CD4-positive, alpha-beta T cell (primary cell): ENCODE measurements at places on chromosomes 5 and 9. TPM values are rescaled to one million over a fixed set of nuclear protein-coding genes. Genes with fewer than 3 reads are reported as not detected.

DNA sequence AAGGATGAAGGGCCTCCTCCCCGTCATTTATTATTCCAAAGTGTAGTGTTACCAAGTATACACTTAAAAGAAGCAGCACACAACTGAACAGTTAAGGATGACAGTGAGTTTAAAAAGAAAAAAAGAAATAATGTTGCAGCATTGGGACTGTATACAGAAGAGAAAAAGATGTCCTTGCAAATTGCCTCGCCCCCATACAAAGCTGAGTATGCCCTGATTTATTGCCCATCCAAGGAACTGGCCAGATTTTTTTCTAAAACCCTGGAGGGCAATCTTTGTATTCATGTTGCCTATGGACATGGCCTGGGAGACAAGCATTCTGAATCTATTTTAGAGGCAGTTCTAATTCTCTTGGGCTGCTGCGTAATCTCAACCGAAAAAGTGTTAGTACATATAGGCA is 182.7 kb upstream of the NR4A3 start:
- H3K36me3 ChIP-seq = no peaks in the 10 kb centered on the region
- no peak overlapping the region for H3K4me3 ChIP-seq
- no peaks in the 10 kb centered on the region for H3K27me3 ChIP-seq
- no peak for DNase-seq
- no peak overlapping the region for H3K27ac ChIP-seq

DNA sequence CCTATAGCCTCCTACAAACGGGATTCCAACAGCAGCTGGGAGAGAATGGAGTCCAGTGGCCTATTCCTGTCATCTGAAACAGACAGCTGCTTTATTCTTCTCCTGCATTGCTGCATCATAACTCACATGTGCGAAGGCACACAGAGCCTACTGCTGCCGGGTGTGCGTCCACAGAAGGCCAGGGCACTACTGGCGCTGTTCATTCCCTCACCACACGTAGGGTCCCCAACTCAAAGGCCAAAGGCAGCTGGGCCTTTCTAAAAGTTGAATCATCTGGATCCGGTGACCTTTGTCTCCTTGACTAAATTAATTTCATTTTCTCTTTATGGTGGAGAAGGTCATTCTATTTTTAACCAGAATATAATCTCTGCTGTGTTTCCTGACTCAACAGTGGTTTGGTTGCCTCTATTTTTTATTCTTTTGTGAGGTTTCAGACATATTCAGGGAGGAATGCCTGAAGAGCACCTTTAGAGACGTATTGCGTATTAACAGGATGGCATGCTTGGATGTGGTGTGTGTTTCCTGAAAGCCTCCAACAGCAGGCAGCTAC is 10.8 kb upstream of the SPATA24 start:
- H3K36me3 ChIP-seq = peaks cover 5% of the 10 kb centered on the region
- no peak overlapping the region for H3K4me3 ChIP-seq
- peaks cover 19% of the 10 kb centered on the region for H3K4me1 ChIP-seq
- no peak for DNase-seq

GRCh38 chr9:99485459-99485858 is 263.4 kb downstream of the SEC61B start:
- H3K4me3 ChIP-seq = no peak overlapping the region
- no peak overlapping the region for H3K27ac ChIP-seq
- DNase-seq = no peak
- H3K27me3 ChIP-seq = peaks cover 6% of the 10 kb centered on the region
- no peaks in the 10 kb centered on the region for H3K4me1 ChIP-seq
- H3K36me3 ChIP-seq = no peaks in the 10 kb centered on the region

- no peaks in the 10 kb centered on the region for H3K4me1 ChIP-seq
- H3K4me3 ChIP-seq = no peak overlapping the region
- H3K27me3 ChIP-seq = no peaks in the 10 kb centered on the region
- no peaks in the 10 kb centered on the region for H3K36me3 ChIP-seq
Measured at GRCh38 chr5:5356765-5357164, 65.7 kb upstream of the ICE1 start.

GRCh38 chr5:84058561-84058960 is 326.1 kb downstream of the EDIL3 start:
- no peak overlapping the region for H3K4me3 ChIP-seq
- no peaks in the 10 kb centered on the region for H3K4me1 ChIP-seq
- H3K36me3 ChIP-seq = no peaks in the 10 kb centered on the region
- H3K27me3 ChIP-seq = no peaks in the 10 kb centered on the region
- DNase-seq = no peak

GRCh38 chr5:94674490-94675382 is 56.3 kb downstream of the SLF1 start:
- peaks cover 18% of the 10 kb centered on the region for H3K36me3 ChIP-seq
- DNase-seq = no peak
- H3K4me1 ChIP-seq = no peaks in the 10 kb centered on the region
- no peaks in the 10 kb centered on the region for H3K27me3 ChIP-seq

DNA sequence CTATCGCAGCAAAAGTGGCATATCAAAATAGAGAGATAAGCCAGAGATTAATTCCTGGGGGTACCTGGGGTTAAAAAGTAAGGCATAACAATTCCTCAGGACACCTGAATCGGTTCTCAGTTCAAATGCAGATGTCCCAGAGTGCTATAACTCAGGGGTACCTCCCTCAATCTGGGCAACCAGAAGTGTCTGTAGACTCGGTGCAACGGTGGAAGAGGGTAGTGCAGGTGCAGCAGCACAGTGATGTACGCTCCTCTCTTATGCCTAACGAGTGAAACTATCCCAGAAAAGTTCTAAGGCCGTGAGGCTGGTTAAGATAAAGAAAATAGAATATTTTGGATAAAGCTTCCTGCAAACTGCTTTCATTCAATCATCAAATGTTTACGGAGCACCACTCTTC is 7.9 kb upstream of the NR4A3 start:
- no peak overlapping the region for H3K27ac ChIP-seq
- no peaks in the 10 kb centered on the region for H3K27me3 ChIP-seq
- H3K4me3 ChIP-seq = no peak overlapping the region
- peaks cover 5% of the 10 kb centered on the region for H3K4me1 ChIP-seq

DNA sequence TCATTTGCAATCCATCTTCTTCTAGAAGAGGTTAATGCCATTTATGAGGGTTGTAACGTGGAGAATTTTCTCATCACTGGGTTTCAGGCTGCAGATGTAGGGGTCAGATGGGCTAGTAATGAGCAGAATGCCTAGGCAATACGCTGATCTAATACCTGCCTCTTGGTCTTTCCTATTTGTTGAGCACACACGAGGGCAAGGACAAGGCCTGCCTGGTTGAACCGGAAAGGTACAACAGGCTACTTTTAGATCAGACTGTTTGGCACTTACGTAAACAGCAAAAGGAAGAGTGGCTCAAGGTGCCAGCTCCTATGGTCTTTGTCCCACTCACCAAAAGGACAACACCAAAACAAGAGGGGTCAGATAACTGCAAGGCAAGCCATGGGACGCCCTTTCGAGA is 24.0 kb upstream of the GNE start:
- no peaks in the 10 kb centered on the region for H3K27me3 ChIP-seq
- H3K4me1 ChIP-seq = no peaks in the 10 kb centered on the region

GRCh38 chr5:110371011-110371724 is 355.3 kb downstream of the TMEM232 start:
- H3K27ac ChIP-seq = no peak overlapping the region
- no peak for DNase-seq
- H3K4me1 ChIP-seq = no peaks in the 10 kb centered on the region
- no peaks in the 10 kb centered on the region for H3K27me3 ChIP-seq
- H3K36me3 ChIP-seq = no peaks in the 10 kb centered on the region

GRCh38 chr5:73460133-73460532 is 11.6 kb upstream of the FOXD1 start:
- no peak overlapping the region for H3K27ac ChIP-seq
- H3K4me3 ChIP-seq = no peak overlapping the region
- peaks cover 17% of the 10 kb centered on the region for H3K27me3 ChIP-seq
- H3K36me3 ChIP-seq = no peaks in the 10 kb centered on the region
- no peak for DNase-seq
- no peaks in the 10 kb centered on the region for H3K4me1 ChIP-seq

- no peak overlapping the region for H3K4me3 ChIP-seq
- no peak for DNase-seq
- no peak overlapping the region for H3K27ac ChIP-seq
- H3K4me1 ChIP-seq = no peaks in the 10 kb centered on the region
Measured at GRCh38 chr5:134934202-134934601, 29.3 kb downstream of the PCBD2 start.

DNA sequence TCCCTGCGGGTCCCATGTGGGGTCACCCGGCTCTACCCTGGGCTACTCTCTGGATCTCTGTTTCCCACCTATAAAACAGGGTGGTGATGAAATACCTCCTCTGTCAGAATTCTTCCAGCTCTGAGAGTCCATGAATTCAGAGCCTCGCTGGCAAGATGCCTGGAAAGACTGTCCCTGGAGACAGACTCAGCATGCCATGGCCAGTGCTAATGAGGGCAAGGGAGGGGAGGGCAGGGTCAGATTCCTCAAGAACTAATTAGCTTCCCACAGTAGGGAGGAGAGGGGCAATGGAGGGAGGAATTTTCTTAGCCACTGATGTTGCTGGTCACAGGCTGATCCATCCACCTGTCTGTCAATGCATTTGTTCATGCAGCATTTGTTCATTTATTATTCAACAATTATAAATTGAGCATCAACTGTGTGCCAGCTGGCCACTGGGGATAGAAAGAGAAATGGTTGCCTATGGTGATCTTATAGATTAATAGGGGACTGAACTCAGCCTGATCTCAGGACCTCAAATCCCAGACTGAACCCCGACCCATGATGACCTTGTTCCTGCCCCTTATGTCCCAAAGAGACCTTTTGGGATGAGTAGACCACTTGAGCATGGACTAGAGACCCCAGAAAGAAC is 4.7 kb downstream of the SYNPO start:
- H3K4me1 ChIP-seq = no peaks in the 10 kb centered on the region
- no peaks in the 10 kb centered on the region for H3K27me3 ChIP-seq
- H3K36me3 ChIP-seq = no peaks in the 10 kb centered on the region
- DNase-seq = no peak
- H3K27ac ChIP-seq = no peak overlapping the region

DNA sequence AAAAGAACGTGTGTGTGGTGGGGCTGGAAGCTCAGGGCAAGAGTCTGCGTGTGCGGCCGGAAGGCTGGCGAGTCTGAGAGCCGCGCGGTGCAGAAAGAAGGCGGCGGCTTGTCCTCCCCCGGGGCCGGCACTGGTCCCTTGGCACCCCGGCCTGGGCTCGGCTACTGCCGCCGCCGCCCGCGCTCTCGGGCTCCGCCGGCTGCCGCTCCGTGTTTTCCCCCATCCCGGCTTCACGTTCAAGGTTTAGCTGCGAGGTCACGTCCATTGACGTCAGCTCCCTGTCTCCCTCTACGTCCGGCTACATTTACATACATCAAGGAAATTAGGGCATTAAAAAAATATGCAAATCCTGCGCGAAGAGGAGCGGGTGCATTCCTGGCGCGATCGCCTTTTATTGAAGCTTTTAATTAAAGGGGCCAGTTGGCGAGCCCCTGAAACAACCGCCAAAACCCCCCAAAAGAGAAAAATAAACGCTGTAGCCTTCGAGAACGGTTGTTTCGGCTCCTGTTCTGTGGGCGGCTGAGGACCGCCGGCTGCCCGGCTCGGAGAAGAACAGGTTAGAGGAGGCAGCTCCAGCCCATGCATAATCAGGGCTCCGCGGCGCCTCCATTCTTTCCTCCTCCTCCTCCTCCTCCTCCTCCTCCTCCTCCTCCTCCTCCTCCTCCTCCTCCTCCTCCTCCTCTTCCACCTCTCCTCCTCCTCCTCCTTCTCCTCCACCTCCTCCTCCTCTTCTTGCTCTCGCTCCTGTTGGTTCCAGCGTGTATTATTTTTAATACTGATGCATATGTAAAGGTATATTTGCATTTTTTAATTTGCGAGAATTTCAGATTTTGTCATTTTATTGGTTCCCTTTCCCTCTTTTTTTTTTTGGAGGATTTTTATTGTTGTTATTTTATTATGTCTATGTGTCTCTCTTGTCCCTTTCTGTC is 207.0 kb downstream of the MEF2C start:
- no peak overlapping the region for H3K4me3 ChIP-seq
- H3K27ac ChIP-seq = no peak overlapping the region
- peaks cover 41% of the 10 kb centered on the region for H3K4me1 ChIP-seq
- peaks cover 84% of the 10 kb centered on the region for H3K27me3 ChIP-seq

DNA sequence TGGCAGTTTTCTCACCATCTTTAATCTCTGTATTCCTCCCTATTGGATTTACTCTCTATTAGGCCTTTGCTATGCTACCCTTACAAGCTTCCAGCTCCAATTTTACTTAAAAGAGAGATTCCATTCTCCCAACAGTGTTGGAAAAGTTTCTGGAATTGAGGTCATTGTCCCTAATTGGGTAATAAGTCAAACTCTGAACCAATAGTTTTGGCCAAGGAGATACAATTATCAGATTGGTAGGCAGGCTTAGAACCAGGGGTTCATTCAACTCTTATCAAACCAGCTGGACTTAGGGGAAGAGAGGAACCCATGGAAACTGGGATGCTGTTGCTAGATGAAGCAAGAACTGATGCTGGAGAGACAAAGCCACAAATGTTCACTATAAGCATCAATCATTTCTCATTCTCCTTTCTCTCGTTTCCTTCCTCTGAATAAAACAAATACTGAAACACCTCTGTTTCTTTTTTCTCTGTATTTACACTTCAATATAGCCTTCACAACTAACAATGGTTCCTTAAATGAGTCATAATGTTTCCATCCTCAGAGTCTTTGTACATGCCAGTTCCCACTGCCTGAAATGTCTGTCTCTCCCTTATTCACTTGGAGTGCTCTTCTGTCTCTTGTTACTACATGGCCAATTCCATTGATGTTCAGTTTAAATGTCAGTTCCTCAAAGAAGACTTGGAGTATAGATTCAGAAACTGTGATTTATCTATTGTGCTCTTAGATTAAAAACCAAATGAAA is 587.3 kb downstream of the GABRG2 start:
- no peaks in the 10 kb centered on the region for H3K36me3 ChIP-seq
- no peaks in the 10 kb centered on the region for H3K4me1 ChIP-seq
- H3K27me3 ChIP-seq = no peaks in the 10 kb centered on the region

- no peaks in the 10 kb centered on the region for H3K4me1 ChIP-seq
- no peaks in the 10 kb centered on the region for H3K36me3 ChIP-seq
- no peaks in the 10 kb centered on the region for H3K27me3 ChIP-seq
- no peak overlapping the region for H3K4me3 ChIP-seq
- H3K27ac ChIP-seq = no peak overlapping the region
Measured at GRCh38 chr9:82031538-82032280, 43.1 kb downstream of the SPATA31D1 start.

GRCh38 chr5:78288246-78288645 is 6.3 kb downstream of the AP3B1 start:
- peaks cover 5% of the 10 kb centered on the region for H3K36me3 ChIP-seq
- H3K4me3 ChIP-seq = no peak overlapping the region
- no peaks in the 10 kb centered on the region for H3K27me3 ChIP-seq
- H3K4me1 ChIP-seq = peaks cover 8% of the 10 kb centered on the region
- DNase-seq = no peak
- no peak overlapping the region for H3K27ac ChIP-seq

- H3K4me3 ChIP-seq = no peak overlapping the region
- DNase-seq = no peak
- no peak overlapping the region for H3K27ac ChIP-seq
- no peaks in the 10 kb centered on the region for H3K4me1 ChIP-seq
Measured at GRCh38 chr9:106828965-106829364, 34.0 kb upstream of the ZNF462 start.

The SLC34A3 gene
- total RNA-seq = not detected

The OR1J2 gene
- not detected for total RNA-seq

The BTNL3 gene
- not detected for total RNA-seq

The CHSY3 gene
- total RNA-seq = not detected

The ACTL7A gene
- total RNA-seq = not detected

The ITGA2 gene
- 0.11 TPM for total RNA-seq
